ENCODE measurements at places on chromosomes 3 and 15. TPM values are rescaled to one million over a fixed set of nuclear protein-coding genes. Genes with fewer than 3 reads are reported as not detected.
A peak's percentile ranks its signal among the peaks of the same experiment; 100 is the strongest.

COL6A5 gene
- not detected for total RNA-seq

SPTBN5 gene
- total RNA-seq: 2.7 TPM

GPR27 gene
- total RNA-seq: 1.0 TPM

ZNF619 gene
- 5.3 TPM for total RNA-seq

RBP2 gene
- not detected for total RNA-seq

FHIT gene
- total RNA-seq: 120 TPM

AGBL1 gene
- total RNA-seq: not detected

SHC4 gene
- total RNA-seq: not detected

- peak; percentile 18 for DNase-seq
These were observed 1.9 kb upstream of the SLC41A3 start for GRCh38 chr3:126085841-126086240.

DNA sequence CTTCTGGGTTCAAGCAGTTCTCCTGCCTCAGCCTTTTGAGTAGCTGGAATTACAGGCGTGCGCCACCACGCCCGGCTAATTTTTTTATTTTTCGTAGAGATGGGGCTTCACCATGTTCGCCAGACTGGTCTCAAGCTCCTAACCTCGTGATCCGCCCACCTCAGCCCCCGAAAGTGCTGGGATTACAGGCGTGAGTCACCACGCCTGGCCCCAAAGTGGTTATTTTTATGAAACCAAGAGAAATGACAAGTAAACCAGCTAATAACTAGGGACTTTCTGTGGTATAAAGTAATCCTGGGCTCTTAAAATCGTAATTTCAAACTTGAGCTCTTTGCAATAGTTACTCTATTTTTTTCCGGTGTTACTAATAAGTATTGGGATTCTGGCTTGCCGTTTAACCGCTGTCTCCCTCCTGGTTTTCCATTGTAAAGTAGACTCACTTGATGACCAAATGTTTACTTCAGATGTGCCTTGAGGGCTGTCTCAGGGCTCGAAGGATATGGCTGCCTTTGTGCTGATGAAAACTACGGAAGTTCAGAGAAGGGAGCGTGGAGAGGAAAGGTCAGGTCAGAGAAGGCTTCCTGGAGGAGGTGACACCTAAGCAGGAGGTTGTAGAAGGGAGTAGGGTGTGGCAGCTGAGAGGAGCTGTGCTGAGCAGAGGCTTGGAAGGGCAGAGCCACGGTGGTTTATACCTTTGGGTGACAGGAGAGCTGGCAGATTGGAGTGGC is 4.2 kb downstream of the ZSCAN2 start:
- no peak for DNase-seq

DNA sequence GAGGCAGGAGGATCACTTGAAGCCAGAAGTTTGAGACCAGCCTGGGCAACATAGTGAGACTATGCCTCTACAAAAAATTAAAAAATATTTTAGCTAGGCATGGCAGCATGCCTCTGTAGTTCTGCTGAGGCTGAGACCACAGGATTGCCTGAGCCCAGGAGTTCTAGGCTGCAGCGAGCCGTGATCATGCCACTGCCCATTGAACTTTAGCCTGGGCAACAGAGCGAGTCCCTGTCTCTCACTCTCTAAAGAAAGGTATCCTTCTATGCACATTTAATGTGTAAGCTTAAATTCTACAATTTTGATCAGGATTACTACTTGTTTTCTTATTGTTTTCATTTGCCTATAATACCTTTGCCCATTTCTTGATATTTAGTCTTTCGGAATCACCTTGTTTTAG is 26.8 kb downstream of the GALK2 start:
- DNase-seq: no peak

GRCh38 chr3:159616234-159616825 is 372.3 kb upstream of the IL12A start:
- DNase-seq: no peak

GRCh38 chr3:88912294-88912877 is 195.0 kb upstream of the EPHA3 start:
- no peak for DNase-seq

DNA sequence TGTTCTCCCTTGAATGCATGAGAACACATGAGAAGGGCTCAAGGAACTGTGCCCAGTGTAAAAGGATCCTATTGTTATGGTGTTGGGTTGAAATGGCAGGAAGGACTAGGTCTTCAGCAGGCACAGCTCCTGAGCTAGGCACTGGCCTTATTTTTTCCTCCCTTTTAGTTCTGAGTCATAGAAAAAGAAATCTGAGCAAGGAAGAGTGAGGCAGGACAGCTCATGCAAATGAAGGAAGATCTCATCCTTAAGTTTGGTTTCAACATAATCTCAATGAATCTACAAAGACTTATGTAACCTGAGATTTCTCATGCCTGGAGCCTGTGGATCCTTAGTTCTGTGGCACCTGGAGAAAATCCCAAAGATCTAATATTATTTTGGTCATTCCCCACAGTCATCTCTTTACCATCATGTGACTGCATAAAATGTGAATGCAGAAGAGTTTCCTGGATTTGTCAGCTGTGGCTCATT is 188.6 kb upstream of the TBL1XR1 start:
- no peak for DNase-seq

DNA sequence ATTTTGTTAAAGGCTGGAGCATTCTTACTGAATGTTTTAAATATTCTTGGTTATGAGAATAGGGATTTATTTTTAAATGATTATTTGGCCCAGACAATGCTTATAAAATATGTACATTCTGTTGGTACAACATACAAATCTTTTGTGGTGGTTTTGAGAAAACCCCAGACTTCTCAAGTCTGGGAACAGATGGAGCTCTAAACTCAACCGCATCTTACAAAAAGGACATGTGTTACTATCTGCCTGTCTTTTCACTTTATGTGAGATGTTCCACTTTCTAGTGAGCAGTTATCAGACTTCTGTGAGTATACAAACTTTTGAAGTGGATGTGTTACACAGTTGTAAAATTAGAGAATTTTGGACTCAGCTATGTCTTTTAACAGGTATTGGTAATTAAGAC is 135.5 kb upstream of the RBMS3 start:
- no peak for DNase-seq

- DNase-seq: no peak
These were observed 294.9 kb downstream of the SHQ1 start for GRCh38 chr3:72553298-72553697.

- DNase-seq: no peak
These were observed 89.5 kb downstream of the ANP32A start for GRCh38 chr15:68730976-68731897.

DNA sequence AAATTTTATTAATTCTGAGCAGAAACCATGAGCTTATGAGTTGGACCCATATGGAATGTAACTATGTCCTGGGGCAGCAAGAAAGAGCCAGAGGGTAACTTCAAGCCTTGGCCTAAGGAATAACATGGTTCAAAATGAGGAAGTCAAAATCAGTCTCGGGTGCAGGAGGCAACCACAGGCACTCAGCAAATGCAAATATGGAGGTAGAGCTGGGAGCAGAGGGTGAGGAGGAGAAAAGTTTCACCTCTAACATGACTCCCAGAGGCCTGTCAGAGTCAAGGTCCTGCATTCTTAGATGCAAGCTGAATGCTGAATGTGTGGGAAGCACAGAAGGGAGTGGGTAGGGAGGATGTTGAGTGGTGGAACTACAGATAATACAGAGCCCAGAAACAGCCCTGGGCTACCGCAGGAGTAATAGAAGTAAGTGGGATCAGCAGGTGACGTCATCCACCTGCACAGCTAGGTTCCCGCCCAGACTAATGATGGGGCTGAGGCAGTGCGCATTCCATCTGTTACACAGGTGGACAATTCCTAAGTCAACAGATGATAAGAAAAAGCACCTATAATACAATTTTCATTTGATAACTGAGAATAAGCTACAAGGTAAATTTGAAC is 279.8 kb upstream of the ARRDC4 start:
- no peak for DNase-seq

DNA sequence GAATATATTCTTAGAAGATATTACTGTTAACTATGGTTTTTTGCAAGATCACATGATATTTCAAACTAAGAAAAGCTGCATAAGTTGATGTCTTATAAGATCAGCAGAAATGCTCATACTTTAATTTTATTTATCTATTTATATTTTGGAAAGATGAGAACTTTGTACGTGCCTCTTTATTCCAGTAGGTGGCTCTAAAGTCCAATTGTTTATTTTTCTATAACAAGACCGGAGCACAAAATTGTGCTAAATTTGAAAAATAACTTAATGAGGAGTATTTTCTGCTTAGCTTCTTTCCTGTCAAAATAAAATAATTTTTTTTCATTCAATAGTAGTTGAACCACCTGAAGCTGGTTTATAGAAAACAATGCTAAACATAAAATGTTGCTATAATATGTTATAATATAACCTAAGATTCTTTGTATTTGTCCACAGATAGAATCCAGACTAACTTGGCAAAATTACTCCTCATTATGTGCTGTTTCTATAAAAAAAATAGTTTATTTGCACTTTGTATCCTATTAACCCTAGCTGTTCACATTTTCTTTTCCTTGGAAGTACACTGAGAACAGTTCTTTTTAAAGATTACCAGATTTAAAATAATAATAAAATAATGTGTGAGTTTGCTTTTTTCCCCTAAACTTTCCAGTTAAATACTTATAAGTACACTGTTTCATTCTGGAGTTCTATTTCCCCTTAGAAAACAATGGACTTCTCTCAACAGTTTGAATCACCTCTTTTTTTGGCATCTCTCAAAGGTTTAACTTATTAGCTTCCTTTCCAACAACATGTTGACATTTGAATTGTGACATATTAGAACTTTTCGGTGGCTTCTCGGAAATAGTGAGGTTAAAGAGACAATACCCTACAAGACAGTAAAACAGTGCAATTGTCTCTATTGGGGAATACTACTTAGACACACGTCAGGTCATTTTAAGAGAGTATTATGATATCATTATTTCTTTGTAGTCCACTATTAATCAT is 530.0 kb downstream of the MECOM start:
- DNase-seq: no peak

- DNase-seq: no peak
These were observed 175.8 kb upstream of the STT3B start for GRCh38 chr3:31356941-31357340.

DNA sequence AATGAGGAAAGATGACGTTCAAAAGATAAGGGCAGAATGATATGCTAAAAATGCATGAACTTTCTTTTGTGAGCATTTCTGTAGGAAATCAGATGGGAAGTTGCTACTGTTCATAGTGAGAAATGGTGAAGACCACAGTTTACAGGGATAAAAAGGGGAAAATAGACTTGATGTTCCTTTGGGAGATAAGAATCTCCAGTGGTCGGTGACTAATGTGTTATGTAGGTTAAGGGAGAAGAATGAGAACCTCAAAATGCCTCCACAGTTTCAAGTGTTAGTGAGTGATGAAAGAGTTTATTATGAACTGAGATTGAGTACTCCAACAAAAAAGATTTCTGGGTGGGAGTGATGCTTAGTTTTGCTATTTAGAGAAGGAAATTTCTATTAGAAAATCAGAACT is 247.2 kb downstream of the LSAMP start:
- DNase-seq: no peak

GRCh38 chr3:4065554-4065953 is 237.6 kb upstream of the SETMAR start:
- no peak for DNase-seq

GRCh38 chr3:123842711-123843110 is 41.4 kb downstream of the MYLK start:
- no peak for DNase-seq

DNA sequence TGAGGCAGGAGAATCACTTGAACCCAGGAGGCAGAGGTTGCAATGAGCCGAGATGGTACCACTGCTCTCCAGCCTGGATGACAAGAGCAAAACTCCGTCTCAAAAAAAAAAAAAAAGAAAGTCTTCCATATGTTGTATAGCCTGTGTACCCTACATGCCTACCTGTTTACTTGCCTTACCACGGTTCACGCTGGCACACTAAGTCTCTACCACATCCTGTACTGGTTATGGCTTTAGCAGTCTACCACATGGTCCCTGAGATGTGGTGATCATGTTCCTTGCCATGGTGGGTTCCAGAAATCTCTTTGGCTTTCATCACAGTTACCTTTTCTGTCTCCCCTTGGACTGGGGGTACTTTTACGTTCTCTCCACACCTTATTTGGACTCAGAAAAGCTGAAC is 63.8 kb upstream of the TBC1D5 start:
- peak; percentile 20 for DNase-seq

DNA sequence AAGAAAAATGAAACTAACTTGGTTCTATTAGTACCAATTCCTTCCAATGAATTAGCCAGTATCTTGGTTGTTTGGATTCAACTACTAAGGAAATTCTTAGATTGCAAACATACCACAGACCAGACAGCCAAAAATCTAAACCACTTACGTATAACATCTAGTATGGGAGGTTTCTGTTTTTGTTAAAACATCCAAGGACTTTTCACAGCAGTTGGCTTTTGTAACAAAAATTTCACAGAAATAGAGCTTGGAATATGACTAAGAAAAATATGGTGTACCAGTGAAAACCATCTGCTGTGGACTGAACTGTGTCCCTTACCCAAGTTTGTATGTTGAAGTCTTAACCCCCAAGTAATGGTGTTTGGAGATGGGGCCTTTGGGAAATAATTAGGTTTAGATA is 199.2 kb downstream of the OTOL1 start:
- no peak for DNase-seq
